NCI-H2107 (cell line): ENCODE measurements at places on chromosomes 11 and 22.

DNA sequence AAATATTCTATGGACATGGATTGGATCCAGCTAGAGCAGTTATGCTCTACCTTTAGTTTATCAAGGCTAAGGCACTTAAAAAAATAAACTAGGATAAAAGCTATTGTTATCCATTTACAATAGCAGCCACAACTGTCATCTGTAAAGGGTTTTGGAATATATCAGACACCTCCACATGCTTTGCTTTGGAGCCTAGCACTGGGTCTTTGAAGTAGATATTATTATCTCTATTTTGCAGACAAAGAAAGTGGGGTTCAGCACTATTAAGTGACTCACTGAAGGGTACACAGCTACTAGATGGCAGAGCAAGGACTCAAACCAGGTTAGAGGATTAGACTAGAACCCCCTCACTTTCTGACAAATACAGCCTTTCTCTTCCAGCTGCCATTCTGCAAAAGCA is 82.0 kb downstream of the KCNJ1 start:
- DNase-seq, result no peak

DNA sequence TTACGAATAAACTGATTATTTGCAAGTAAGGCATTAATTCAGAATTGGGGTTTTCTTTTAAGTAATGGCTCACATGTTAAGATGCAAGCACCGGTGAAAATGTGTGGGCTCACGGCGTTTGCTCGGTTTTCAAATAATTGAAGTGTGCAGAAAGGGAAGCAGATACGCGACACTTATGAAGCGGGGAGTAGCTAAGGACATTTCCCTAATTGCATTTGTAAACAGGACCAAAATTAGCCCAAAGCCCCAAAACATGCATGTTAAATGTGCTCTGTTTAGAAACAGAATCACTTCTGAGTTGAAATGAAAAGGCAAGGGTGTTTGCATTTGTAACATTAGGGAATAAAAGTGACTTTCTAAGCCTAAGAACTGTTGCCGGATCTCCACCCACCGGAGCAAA is 61.3 kb downstream of the ELFN2 start:
- DNase-seq, result no peak

DNA sequence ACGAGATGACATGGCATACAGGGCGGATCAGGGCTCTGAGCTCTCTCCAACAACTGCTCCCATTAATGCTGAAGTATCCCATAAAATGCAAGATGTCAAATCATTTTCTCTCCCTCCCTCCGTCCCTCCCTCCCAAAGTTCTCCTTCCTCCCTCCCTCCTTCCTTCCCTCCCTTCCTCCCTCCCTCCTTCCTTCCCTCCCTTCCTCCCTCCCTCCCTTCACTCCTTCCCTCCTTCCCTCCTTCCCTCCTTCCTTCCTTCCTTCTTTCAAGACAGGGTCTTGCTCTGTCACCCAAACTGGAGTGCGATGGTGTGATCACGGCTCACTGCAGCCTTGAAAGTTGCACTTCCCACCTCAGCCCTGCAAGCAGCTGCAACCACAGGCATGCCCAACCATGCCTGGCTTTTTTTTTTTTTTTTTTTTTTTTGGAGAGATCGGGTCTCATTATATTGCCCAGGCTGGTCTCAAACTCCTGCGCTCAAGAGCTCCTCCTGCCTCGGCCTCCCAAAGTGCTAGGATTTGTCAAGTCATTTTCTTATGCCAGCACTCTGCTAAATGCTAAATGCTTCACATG is 38.2 kb downstream of the TXN2 start:
- DNase-seq, result no peak

DNA sequence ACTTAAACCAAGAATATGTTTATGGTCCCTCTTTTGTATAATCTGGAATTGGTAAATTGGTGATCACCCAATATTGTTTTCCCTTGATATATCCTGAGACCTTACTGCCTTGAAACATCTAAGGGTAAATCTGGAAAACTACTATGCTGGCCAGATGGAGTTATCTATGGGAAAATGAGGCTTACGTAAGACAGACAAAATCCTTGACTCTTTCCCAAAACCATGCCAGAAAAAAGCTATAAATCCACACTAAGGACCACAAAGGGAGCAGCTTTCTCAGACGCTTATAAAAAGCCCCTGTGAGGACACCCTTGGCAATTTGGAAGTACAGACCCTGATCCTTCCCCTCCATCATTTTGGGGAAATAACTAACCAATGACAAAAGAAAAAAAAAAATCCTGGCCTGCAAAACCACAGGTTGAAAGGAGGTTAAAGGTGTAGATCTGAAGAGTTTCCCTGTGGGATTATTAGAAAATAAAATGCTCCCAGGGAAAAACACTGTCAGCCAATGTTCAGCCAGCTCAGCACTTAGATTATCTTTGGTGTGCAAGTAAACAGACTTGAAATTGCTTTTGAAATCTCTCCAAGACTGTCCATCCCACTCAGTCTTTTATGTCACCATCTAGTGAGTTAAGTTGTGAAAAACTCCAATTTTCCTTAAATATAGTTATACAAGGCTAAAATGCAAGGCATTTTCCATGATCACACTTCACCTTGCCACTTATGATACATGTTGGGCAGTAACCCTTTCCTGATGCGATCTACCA is 6.6 kb upstream of the AMBRA1 start:
- no peak for DNase-seq
